ENCODE measurements at places on chromosomes 7 and 10. TPM values are rescaled to one million over a fixed set of nuclear protein-coding genes. Genes with fewer than 3 reads are reported as not detected.

DNA sequence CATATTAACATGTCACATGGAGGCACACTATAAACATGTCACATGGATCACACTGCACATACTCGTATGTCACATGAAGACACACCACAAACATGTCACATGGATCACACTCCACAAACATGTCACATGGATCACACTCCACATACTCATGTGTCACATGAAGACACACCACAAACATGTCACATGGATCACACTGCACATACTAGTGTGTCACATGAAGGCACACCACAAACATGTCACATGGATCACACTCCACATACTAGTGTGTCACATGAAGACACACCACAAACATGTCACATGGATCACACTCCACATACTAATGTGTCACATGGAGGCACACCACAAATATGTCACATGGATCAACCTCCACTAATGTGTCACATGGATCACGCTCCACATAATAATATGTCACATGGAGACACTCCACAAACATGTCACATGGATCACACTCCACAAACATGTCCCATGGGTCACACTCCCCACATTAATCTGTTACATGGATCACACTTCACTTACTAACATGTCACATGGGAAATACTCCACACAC, 195.6 kb upstream of the PFKP start:
- no peak for DNase-seq

DNMBP gene
- total RNA-seq: 53.4 TPM

- DNase-seq: no peak
Observed at GRCh38 chr10:131396121-131397050, 84.9 kb upstream of the TCERG1L start.

- peak; percentile 65 for DNase-seq
Observed at GRCh38 chr7:50653981-50654425, 88.8 kb upstream of the DDC start.

GRCh38 chr7:137952426-137952805, 49.5 kb downstream of the CREB3L2 start:
- peak; percentile 59 for DNase-seq

DNA sequence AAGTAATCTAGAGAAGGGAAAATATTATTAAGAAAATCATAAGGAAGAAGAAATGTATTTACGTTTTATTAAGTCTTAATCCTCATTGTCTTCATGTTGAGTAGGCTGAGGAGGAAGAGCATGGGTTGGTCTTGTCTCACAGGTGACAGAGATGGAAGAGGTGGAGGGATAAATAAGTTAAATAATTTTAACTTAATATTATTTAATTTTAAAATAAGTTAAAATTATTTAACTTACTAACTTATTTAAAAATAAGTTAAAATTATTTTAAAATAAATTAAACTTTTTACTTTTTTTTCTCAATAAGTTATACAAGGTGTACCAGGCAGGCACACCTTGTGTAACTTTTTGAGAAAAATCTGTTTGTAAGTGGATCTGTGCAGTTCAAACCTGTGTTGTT, 36.6 kb downstream of the STK31 start:
- no peak for DNase-seq

GRCh38 chr7:120819861-120820260, 38.1 kb downstream of the TSPAN12 start:
- DNase-seq: no peak

SPDYE6 gene
- total RNA-seq: not detected

GRCh38 chr10:21313691-21314090, 211.8 kb downstream of the SKIDA1 start:
- DNase-seq: no peak

DNA sequence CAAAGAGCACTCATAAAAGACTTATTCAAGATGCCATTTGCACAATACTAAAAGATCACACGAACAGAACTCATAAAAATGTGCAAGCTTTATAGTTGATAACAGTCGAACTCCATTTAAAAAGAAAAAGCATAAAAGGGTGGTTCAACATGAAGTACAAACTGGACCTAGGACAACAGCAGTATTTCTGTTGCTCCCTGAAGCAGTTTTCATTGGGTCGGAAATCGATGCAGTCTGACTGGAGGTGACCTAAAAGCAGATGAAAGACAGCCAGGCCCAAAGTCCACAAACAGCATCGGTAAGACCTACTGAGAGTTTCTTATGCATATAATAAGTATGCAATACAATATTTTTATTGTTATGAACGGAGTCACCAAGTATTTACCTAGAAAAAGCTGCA, 23.9 kb downstream of the FAM171A1 start:
- DNase-seq: no peak

RBP3 gene
- not detected for total RNA-seq

LIPJ gene
- 0.14 TPM for total RNA-seq

DNA sequence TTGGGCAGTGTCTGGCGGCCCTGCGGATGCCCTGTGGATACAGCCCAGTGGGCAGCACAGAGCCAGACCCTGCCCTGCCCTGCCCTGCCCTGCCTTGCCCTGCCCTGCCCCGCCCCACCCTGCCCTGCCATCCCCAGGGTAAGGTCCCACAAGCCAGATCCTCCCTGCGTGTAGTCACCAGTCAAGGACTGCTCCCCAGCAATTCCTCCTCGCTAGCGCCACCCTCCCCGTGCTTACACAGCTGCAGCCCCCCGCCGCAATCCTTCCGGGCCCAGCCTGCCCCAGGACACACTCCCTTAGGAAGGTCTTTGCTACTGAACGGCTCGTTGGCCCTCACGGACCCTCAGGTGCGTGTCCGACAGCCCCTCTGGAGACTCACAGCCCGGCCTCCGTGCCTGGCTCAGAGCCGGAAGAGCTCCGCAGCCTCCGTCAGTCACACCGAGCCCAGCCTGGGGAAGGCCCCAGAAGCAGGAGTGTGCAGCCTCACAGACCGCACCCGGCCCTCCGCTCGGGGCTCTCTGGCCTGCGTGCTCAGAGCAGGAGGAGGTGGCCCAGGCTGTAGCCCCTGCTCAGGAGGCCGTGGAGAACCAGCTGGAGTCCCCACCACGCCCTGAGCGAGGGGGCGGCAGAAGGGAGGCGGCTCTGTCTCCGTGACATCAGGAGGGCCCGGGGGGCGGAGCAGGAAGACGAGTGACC, 68.3 kb downstream of the PWWP2B start:
- DNase-seq: peak; percentile 67
